Activated CD4-positive, alpha-beta T cell treated with anti-CD3 and anti-CD28 coated beads, Interleukin-2, amount 50 U/mL, for 48 hours (primary cell): ENCODE measurements at places on chromosomes 5 and 9.

DNA sequence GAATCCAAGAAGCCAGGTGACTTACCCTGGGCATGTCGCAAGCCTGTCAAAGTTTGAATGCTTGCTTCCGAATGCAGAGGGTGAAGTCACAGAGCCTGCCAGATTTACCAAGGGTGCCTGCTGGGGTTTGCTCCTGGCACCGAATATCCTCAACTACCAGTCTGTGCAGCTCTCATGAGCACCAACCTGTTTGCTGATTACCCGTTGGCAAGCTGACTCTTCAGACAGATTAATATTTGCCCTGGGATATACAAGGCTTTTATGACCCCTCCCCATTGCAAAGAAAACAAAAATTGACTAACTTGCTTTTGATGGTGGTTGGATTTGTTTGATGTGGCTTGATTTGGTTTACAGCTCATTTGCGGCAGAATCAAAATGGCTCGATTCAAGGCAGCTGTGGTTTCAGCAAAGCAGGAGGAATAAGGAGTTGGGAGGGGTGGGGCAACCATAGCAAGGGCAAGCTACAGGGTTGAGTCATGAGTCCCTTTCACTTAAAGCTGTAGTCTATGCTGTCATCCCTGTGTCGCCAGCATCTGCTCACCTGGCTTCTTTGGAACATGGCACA lies 82.3 kb upstream of the AGXT2 start:
- peak; percentile 64 for DNase-seq

DNA sequence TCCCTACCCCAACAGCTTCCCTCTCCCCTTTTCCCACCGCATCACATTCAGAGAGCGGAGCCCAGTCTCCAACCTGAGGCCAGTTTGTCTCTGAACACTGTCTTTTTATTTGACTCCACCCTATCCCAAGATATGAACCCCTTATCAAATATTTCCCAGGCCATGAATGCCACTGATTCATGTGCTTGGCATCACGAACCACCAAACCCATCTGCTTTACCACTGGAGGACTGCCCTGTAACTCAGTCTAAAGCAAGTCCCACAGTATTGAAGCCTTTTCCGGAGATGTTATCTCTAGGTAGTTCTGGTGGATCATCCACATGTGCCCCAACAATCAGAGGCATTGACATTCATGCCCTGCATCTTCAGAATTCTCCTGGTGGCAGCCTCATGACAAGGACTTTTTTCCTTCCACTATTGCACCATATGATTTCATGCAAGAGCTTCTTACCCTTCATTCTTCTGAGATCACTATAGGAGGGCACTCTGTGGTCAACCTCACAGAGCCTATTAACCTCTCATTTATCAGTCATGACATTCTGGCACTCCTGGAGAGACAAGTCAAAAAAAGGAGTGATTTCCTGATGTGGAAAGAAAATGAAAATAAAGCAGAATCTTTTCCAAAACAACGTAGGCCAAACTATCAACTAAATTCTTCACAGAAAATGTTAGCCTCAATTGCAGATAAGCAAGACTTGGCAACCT lies 12.3 kb upstream of the SPATA31D4 start:
- no peak for DNase-seq

DNA sequence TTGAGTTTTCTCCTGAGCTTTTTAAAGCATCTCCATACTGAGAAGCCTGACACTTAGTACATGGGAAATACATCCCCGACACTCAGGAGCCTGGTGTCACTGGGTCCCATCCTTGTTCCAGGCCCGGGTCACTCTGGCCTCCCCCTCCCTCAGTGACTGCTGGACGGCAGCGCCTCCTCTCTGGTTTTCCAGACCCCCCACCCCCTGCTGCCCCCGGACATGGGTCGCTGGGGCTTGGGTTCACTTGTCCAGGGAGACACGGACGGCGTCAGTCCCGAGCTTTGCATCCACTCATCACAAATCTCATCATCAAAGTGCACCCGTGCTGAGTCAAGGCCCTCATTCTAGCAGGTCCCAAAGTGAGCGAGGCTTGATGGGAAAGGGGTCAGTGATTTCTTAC lies 243.0 kb downstream of the IRX2 start:
- no peak for DNase-seq

DNA sequence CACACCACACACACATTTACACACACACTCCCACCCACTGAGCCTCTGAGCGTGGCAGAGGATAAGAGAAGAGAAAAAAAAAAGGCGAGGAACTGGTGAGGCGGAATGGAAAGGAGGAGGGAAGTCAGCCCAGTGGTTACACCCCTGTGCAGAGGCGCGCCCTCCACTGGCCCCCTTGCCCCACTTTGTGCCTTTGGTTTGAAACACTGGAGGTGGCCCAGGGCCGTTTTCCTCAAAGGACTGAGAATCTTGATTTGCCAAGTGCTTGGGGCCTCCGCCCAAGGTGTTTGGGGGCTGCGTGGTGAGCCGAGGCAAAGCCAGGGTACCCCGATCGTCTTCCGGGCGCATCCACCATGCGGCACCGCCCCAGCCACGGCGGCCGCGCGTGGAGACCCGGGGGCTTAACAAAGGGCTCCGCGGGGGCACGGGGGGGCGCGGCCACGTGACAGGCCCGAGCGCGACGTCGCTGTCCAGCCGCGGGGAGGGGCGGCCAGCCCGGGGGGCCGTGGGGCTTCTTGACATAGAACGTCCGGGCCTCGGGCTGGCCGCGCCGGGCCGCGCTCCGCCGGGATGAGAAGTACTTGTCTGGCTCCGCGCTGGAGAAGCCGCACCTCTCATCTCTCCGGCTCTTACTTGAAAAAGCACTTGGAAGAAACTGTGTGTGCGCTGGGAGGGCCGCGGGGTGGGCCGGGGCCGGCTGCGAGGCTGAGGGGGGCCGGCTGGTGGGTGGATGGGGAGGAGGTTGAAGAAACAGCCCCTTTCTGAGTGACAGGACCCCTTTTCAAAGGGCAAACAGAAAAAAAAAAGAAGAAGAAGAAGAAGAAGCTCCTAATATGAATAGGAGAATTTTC lies 21.0 kb downstream of the NR2F1 start:
- DNase-seq: no peak

DNA sequence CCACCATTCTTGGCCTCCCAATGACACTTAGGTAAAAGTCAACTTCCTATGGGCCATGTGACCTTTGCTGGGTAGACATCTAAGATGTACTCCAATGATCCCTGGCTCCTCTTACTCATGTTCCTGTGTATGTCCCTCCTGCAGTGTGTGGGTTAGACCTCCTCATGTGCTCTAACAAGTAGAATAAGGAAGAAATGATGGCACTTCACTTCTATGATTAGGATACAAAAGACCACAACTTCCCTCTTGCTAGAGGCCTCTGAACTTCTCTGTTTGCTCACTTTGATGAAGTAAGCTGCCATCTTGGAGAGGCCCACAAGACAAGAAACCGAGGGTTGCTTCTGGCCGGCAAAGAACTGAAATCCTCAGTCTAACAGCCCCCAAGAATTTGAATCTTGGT lies 131.8 kb downstream of the TAF11L14 start:
- no peak for DNase-seq
